ENCODE measurements at places on chromosomes 1 and 21.
A peak's percentile ranks its signal among the peaks of the same experiment; 100 is the strongest.

DNA sequence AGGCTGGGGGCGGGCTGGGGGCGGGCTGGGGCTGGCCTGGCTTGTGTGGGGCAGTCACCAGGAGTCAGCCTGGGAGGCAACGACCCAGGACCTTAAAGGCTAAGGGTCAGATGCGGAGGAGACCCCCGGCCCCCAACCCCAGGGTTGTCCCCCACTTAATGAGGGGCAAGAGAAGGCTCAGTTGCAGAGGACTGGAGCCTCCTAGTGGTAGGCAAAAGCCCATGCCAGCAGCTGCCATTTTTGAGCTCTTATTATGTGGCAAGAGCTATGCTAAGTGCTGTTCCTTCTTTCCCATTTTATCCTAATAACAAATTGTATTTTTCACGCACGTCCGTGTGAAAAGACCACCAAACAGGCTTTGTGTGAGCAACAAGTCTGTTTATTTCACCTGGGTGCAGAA is 8.0 kb downstream of the KIAA1614 start:
- no peak for DNase-seq

- DNase-seq: no peak
These were observed 93.5 kb downstream of the C1orf94 start for GRCh38 chr1:34270181-34270580.

- DNase-seq: no peak
These were observed 56.1 kb upstream of the IRF2BP2 start for GRCh38 chr1:234665975-234666605.

DNA sequence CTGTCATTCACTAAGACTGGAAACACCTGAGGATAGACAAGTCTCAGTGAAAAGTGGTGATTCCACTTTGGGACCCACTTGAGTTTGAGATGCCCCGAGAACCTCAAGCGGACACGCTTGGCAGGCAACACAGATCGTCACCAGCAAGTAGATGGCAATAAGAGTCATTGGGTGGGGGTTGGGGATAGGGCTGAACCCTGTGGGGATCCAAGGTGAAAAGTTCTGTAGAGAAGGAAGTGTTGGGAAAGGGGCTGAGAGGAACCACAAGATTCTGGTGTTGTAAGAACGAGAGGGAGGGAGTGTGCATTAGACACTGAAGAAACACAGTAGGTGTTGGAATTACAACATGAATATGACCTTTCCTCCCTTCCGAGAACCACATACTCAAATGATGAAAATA is 45.4 kb upstream of the TDRD10 start:
- DNase-seq: no peak

DNA sequence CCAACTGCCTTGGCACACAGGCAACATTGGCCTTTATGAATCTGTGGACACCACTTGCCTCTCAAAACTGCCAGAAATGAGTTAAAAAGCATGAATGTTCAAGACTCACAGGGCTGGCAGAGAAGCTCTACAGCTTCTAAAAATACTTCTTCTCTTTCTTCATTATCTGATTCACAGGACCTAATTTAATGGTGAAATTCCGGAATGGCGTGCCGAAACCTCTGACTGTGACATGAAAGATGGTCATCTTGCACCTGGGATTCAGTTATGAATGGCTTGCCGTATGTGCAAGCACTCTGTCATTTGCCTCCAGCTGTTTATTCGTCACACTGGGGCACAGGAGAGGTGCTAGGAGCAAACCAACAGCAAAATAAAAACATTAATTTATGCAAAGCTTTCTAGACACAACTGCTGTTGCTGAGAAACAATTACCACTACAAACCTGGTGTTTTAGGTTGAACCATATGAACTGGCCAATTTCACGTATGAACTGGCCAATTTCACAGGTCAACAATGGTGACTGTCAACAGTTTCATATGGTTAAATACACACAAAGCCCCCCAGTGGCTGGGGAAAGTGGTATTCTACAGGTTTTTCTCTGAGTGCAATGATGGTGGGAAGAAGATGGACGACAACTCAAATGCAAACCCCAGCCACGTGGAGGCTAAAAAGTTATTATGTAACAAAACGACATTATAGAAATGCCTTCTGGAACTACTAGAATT is 648.3 kb downstream of the KIF26B start:
- no peak for DNase-seq

DNA sequence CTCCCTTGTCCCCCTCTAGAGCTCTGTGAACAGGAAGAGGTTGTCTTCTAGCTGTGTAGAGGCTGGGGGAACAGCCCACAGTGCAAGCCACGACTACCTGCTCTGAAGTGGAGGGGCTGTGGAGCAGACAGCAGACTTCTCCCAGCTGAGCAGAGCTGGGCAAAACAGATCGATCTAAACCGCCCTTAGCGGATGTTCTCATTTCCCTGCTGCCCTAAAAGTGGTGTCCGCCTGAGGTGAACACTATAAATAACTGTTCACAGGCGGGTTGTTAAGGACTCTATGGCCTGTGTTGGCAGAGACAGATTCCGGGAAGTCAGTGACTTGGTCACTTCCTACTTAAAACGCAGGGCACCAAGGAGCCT is 203.2 kb downstream of the RHOU start:
- DNase-seq: no peak

GRCh38 chr21:25462517-25462971 is 144.7 kb downstream of the MRPL39 start:
- no peak for DNase-seq

DNA sequence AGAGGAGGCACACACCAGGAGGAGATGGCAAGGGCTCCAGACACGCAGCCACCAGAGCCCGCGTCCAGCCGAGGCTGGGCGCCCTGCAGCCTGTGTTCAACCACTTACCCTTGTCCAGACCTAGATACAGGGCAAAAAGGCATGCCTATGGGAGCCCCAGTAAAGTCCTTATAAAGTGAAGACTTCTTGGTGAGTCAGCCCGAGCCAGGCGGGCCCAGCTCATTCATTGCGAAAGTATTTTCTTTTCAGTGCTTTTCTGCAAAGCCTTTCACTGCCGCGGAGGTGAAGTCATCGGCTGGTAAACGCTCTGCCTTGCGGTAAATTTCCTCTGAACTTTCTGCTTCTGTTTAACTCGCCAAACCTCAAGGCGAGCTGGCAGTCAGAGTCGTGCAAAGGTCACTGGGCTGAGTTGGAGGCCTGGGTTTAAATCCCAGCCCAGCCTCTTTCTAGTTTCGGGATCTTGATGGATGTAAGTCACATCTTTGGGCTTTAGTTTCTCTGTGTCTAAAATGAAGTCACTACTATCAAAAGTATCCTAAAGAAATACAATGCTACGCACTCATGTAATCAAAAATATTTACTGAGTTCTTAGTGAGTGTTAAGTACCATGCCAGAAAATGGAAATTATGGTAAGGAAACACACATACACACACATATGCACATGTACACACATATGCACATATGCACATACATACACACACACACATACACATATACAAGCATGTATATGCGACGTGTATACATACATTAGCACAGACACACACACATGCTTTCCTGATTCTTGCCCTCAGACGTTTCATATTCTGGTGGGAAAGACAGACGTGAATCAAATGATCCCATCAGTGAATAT is 54.7 kb upstream of the IFFO2 start:
- DNase-seq: peak; percentile 88

GRCh38 chr1:220884109-220884980 is 5.1 kb downstream of the HLX start:
- no peak for DNase-seq

GRCh38 chr1:78054559-78054958 is 8.8 kb downstream of the GIPC2 start:
- no peak for DNase-seq

- no peak for DNase-seq
These were observed 447 bp downstream of the TTC34 start for GRCh38 chr1:2801046-2801445.

GRCh38 chr1:12148160-12148957 is 18.4 kb upstream of the TNFRSF1B start:
- DNase-seq: no peak

DNA sequence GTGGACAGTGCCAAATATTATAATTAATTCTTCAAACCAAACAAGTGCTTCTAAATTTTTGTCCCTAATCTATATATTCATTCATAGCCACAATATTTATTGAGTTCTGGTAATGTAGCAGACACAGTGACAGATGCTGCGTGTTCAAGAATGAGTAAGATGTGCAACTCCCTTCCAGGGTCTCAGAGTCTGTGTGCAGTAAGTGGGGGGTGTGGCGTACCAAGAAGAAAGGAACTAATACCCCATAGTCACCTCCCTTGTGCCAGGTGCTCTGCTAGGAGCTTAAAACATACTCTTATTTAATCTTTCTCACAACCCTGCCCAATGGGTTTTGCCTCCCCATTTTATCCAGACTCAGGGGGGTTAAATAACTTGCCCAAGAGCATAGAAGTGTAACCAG is 358.7 kb downstream of the BARHL2 start:
- no peak for DNase-seq

GRCh38 chr1:90989990-90990389 is 31.8 kb downstream of the ZNF644 start:
- no peak for DNase-seq

- DNase-seq: no peak
These were observed 57.6 kb downstream of the WLS start for GRCh38 chr1:68174738-68175113.

- no peak for DNase-seq
These were observed 25.2 kb downstream of the STPG1 start for GRCh38 chr1:24388331-24388885.

- DNase-seq: no peak
These were observed 134.1 kb downstream of the GLUL start for GRCh38 chr1:182257369-182258063.

DNA sequence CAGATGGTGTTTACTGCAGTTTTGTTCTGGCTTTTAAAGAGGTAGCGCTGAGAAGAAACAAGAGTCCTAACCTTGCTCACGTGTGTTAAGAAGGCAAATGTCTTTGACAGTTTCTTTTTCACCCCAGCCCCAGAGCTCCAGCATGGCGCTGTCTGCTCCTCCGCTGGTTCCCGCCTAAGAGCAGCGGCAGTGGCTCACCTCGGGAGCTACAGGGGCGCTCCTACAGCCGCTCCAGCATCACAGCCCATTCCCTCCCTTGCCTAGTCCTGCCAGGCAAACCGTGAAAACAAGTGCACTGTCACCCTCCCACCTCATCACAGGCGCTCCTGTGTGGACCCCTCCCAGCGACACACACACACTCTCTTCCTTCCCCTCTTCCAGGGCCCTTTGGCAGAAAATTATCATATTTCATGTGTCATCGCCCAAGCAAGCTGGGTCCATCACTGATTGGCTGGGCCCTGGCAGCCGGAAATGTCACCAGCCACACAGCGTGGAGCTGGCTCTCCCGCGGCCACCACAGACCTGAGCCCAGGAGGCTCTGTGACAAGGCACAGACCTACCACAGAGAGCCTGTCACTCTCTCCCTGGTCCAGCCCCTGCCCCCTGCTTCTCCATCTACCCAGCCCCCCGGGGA is 1.2 kb upstream of the HIVEP3 start:
- DNase-seq: no peak

DNA sequence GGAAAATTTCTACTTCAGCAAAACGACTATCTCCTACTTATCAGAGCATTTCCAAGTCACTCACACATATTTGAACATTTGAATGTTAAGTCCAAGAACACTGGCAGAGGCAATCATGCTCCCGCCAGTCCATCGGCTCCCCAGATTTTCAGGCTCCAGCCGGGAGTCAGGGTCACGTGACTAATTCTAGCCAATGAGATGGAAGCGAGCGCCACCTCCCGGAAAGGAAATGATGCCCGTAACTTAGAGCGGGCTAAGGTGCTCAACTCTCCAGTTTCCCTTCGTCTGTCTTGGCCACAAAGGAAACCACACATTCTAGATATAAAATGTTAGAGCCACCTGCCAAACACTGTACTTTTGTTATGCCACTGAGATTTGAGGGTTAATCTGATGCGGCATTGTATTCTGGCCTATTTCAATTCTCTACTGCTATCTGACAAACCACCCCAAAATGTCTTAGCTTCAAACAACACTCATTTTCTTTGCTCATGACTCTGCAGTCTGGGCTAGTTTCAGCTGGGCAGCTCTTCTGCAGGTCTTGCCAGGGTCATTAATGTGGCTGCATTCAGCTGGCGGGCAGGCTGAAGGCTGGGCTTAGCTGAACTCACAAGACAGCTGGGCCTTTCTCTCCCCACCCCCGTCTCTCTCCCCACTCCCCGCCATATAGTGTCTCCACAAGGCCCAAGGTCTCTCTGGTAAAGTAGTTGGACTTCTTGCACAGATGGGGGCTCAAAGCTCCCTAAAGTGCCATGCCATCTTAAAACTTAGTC is 16.5 kb upstream of the LHX4 start:
- DNase-seq: no peak

GRCh38 chr1:205715628-205716027 is 34.4 kb downstream of the NUCKS1 start:
- DNase-seq: no peak

All from fibroblast of skin of left biceps (primary cell).